Activated gamma-delta T cell treated with anti-CD3 and anti-CD28 coated beads, Interleukin-2, amount 50 U/mL, for 16 hours (primary cell): ENCODE measurements at places on chromosomes 1 and 21.
A peak's percentile ranks its signal among the peaks of the same experiment; 100 is the strongest.

GRCh38 chr1:6727535-6727934, 25.9 kb upstream of the DNAJC11 start:
- peak; percentile 29 for DNase-seq

DNA sequence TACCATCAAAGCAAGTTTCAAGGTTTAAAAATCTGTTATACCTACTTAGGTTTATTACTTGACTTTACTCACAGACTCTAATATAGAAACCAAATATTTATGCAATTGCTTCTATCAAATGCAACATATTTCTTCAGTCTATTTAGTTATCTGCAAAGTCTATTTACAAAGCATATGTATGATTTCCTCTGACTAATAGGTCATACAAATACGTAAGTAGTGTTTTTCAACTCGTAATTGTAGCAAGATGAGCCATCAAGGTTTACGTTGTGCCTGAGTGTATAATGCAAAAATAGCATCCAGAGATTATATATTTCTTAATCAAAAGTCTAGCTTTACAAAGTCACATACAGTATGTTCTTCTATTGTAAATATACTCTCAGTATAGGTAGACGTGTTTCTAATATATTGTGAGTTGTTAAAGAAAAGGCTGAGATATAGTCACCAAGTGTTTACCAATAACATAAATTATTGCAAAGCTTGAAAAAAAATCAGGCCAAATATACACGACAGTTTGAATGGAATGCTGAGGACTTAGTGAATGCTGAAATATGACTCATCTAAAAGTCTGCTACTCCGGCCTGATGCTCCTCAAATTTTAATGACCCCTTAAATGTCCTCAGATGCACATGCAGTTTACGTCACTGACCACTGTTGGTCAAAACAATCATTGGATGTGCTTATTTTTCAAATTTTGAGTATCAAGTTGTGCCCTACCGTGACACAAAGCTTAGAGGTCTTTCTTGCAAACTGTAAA, 48.4 kb downstream of the ADAMTS5 start:
- DNase-seq: no peak

- DNase-seq: no peak
These were observed 511.6 kb downstream of the SMYD3 start for GRCh38 chr1:245995474-245995873.

DNA sequence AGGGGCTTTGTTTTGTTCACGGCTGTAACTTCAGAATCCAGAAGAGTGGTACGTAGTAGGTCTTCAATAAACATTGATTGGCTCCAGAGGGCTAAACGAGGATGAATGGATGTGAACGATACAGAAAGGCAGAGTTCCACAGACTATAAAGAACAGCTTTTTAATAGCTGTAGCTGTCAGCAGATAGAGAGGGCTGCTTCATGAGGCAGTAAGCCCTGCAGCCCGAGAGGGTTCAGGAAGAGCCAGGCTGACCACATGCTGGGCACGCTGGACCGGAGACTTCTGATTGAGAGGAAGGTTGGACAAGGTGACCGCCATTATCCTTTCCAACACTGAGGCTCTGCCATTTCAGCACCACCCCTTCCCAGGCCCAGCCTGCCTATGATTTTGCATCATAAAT, 45.3 kb downstream of the KIRREL1 start:
- DNase-seq: no peak

GRCh38 chr1:22350924-22351767, 100.5 kb upstream of the ZBTB40 start:
- no peak for DNase-seq

GRCh38 chr1:174072581-174072980, 50.4 kb upstream of the RC3H1 start:
- DNase-seq: no peak

DNA sequence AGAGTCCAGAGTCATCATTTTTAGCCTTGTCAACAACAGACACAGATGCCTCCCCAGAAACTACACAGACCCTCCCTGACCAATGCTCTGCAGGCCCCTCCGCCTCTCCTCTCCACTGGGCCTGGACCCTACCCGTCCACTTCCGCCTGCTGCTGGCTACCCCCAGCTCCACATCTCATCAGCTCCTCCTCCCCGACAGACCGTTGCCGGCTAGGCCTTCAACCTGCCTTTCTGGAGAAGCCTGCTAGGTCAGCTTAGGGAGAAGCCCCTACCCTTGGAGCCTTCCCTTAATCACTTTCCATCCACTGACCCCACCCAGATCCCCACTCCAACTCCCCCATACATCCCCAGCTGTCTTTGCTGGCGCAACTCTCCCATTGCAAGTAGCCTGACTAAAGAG, 1.4 kb downstream of the TRIM17 start:
- no peak for DNase-seq

DNA sequence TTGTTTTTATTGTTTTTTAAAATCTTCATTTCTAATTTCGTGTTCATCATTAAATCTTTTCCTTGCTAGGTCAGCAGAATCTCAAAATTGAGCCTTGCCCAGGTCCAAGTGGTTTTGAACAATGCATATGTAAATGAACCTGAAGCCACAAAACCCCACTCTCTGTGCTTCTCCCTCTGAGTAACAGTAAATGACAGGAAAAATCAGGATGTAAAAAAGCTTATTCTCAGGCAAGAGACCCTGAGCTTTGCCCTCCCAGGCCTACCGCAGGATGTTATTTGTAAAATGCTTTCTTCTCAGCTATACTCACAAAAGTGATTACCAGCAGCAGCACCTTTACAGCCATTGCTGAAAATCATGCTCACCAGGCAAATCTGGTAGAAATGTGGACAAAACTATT, 47.6 kb downstream of the TYW3 start:
- DNase-seq: no peak

DNA sequence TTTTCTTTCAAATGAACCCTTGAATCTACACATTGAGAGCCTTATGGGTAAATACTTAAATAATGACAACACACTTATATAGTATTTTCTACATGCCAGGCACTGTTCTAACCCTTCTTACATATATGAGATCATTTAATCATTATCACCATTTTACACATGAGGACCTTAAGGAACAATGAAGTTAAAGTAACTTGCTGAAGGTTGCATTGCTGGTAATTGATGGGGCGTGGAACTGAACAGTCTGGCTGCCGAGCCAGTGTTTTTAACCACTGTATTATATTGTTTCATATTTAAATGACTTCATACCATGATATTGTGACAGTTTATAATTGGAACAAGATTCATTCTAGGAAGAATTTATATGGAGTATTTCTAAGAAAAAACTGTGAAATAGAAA, 111.9 kb upstream of the TENT5C start:
- no peak for DNase-seq

DNA sequence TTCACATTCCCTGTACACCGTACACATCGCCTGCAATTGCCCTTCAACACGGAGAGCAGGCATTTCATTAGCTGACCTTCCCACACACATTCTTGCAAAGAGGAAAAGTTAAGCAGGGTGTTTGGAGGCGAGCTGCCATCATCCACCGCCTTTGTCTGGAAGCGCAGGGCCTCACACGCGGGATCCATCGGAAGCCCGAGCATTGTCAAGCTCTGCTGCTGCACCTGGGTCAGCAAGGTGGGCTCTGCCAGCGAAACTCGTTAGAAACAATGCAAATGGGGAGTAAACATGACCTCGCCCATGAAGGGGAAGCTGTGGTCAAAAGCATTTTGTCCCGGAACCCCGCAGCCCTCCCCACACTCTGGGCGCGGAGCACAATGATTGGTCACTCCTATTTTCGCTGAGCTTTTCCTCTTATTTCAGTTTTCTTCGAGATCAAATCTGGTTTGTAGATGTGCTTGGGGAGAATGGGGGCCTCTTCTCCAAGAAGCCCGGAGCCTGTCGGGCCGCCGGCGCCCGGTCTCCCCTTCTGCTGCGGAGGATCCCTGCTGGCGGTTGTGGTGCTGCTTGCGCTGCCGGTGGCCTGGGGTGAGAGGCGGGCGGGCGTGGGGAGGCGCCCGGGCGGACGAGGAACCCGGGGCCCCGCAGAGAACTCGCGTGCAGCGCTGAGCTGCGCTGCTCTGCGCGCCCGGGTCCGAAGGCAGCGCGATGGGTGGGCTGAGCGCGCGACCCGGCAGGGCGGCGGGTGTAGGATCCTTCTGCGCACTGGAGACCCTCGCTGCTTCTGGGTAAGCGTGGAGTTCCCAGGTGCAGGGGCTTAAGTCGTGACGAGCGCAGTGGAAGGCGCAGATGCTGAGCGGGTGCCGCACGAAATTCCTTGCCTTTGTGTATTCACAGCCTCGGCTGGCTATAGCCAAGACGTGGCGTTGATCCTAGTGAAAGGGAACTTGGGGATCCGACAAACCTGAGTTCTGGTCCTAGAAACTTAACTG, at the start of gene CR1:
Gene CR1 (plus strand): TSS at position 357 of the 992 bp plus-strand sequence. CDS start 111 bp downstream, at position 468.
- peak; percentile 6 for DNase-seq

GRCh38 chr1:161069731-161070270, at the start of gene ARHGAP30:
TSS of gene ARHGAP30 (minus strand) at chr1:161069891. CDS start at chr1:161069624, 267 bp downstream.
- DNase-seq: peak; percentile 76

DNA sequence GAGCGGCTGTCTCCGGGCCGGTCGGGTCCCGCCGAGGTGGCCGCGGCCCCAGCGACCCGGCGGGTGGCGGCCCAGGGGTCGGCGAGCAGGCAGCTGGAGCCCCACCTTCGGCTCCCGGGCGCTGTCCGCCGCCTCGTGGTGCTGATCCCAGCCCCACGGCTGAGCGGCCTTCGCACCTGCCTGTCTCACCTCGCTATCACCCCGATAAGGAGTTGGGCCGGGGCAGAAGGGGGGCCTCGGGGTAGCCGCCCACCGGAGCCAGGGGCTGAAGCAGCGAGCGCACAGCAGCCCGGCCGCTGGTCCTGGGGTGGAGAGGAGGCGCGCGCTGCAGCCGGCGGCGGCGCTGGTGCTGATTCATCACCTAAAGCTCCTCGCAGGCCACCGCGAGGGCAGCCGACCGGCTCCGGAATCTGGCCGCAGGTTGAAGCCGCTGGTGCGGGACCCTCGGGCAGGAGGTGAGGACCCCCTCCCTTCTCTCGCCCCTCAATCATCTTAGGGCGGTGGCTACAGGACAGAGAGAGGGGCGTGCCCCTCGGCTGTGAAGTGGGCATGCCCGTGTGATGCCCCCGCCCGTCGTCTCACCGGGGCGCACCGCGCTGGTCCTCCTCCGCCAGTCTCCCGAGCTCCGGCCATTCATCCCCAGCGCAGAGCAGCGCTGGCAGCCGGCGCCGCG, 575 bp downstream of the TRIM67 start:
- DNase-seq: no peak

- no peak for DNase-seq
These were observed at the start of gene NEXN for GRCh38 chr1:77888081-77888780. TSS of gene NEXN (plus strand) at chr1:77888624. CDS start at chr1:77916107, 27,483 bp downstream.

DNA sequence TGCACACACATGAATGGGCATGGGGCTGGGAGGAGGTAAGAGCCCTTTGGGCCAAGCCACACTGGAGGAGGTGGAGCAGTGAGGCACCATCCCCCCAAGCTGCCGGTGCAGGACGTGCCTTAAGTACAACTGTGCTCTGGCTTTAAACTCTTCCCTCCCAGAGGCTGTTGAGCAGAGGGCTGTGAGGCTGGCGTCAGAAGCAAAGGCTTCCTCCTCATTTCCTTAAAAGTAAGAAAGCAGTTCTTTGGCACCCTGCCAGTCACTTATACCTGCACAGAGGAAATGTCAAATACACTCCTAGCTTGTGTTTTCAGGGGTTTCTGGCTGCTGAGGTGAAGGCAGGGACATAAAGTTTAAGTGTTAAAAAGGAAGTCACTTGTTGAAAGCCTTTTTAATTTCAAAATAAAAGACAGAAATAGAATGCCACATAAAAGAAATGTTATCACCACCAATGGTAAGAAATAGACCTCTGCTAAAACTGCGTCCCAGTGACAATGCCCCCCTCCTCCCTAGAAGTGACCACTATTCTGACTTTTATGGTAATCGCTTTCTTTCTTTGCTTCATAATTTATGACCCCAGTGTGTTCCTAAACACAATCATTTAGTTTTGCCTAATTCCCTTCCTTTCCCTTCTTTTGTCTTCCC, 33.0 kb downstream of the LAMC2 start:
- no peak for DNase-seq

GRCh38 chr1:197438010-197438790, 170.1 kb downstream of the CRB1 start:
- DNase-seq: no peak

GRCh38 chr1:223803211-223803610, 42.5 kb downstream of the TP53BP2 start:
- DNase-seq: no peak

DNA sequence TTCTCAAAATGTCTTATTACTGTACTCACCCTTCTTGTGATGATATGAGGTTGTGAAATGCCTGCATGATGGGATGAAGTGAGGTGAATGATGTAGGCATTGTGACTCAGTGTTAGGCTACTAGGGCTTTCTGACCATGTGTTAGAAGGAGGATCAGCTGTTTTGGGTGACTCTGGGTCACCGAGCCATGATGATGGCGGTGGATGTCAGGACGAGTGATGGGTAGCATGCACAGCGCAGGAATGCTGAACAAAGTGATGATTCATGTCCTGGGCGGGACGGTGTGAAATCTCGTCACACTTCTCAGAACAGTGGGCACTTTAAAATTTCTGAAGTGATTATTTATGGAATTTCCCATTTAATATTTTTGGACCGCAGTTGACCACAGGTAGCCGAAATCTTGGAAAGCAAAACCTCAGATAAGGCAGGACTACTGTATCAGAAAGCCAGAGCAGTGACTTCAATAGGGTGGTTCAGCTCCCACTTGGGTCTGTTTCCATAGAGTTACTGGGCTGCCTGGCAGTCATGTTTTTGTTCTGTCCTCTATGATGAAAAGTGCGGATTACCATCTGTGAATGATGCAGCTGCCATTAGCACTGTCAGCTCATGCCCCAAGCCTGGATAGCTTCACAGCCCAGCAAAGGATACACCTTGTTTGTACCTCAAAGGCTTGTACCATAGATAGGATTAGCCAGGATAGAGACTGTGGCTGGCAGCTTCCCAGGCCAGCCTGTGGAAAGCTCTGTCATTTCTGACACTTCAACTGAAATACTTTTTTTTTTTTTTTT, 26.6 kb downstream of the IL6R start:
- peak; percentile 26 for DNase-seq

- DNase-seq: no peak
These were observed 1.7 kb downstream of the SPSB1 start for GRCh38 chr1:9294405-9294773.

- DNase-seq: no peak
These were observed 7.9 kb downstream of the MYBPHL start for GRCh38 chr1:109298666-109299557.
